ENCODE measurements at places on chromosomes 5 and 9. TPM values are rescaled to one million over a fixed set of nuclear protein-coding genes. Genes with fewer than 3 reads are reported as not detected.

- no peak for DNase-seq
Measured at GRCh38 chr9:2126331-2126803, 111.2 kb downstream of the SMARCA2 start.

DNA sequence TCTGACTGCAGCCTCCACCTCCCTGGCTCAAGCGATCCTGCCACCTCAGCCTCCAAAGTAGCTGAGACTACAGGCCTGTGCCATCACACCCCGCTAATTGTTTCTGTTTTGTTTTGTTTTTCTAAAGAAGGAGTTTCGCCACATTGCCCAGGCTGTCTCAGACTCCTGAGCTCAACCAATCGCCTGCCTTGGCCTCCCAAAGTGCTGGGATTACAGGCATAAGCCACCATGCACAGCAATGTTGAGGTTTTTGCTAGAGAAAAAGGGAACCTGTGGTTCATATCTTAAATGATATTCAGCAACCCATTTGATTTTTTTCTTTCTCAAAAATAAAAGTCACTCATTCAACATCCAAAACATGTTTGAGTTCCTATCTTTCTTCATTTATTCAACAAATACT, 20.4 kb upstream of the DELE1 start:
- peak; percentile 57 for DNase-seq

DNA sequence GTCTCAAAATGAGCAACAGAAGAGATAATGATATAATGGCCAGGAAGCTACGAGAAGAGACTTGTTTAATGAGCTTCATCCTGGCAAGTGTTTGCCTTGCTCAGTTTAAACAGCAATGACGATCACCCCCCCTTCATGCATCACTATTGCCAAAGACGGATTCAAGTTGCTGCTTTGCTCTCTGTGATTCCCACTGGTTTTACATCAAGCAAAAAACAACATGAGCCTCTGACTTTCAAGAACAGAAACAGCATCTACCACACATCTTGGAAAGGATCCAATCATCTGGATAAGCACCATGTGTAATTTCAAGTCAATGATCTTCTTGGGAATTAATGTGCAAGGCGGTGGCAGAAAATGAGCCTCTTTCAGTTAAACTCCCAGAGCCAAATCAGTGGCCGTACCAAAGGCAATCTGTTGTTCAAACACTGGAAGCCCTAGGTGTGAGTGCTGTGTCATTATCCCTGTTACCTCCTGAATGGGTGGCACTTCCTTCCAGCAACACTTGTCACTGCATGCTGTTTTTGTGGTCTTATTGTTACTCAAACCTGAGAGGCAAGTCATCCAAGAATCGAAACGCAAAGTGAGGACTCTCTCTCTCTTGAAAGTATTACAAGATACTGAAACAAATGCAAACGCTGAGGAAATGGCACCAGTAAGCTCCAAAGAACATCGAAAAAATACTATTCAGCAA, 72.8 kb downstream of the MED27 start:
- DNase-seq: peak; percentile 8

Gene PDGFRB
- total RNA-seq: 0.54 TPM

DNA sequence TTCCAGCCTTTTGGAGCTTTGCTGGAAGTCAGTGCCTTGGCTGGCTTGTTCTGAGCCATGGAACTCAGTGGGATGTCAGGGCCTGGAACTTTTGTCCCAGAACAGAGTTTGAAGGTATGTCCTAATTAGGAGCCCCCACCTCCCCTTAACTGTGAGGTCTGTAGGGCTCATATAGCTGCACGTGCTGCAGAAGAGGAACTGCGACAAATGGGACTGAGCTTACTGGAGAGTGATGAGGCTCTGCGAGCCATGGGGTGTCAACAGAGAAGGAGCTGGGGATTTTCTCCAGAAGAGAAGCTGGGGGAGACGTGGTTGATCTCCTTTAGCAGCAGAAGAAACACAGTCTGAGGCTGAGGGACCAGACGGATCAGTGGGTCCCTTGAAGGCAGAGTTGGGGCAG, 10.9 kb downstream of the TMEM8B start:
- no peak for DNase-seq

Gene IFNB1
- under 0.01 TPM for total RNA-seq
